ENCODE measurements at places on chromosomes 1 and 21.

DNA sequence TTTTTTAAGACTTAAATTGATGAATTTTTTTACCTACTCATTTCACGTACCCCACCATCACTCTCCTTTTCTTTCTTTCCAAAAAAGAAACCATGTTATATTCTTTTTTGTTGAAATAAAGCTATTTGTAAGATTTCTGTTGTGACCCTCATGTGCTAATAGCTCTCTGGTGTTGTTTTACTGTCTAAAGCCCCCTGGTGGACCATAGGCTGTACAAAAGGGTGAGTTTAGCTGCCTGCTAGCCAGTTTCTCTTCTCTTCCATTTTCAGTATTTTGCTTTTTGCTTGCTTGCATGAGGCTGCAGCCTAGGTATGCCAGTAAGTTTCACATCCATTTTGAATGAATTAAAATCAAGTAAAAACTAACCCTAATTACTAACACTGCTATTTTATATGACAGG is 15.6 kb upstream of the VAMP3 start:
- DNase-seq, result no peak

GRCh38 chr1:221782477-221782876 is 40.6 kb upstream of the DUSP10 start:
- DNase-seq, result no peak

- DNase-seq, result no peak
These were observed 18.0 kb downstream of the LSS start for GRCh38 chr21:46210378-46211136.

DNA sequence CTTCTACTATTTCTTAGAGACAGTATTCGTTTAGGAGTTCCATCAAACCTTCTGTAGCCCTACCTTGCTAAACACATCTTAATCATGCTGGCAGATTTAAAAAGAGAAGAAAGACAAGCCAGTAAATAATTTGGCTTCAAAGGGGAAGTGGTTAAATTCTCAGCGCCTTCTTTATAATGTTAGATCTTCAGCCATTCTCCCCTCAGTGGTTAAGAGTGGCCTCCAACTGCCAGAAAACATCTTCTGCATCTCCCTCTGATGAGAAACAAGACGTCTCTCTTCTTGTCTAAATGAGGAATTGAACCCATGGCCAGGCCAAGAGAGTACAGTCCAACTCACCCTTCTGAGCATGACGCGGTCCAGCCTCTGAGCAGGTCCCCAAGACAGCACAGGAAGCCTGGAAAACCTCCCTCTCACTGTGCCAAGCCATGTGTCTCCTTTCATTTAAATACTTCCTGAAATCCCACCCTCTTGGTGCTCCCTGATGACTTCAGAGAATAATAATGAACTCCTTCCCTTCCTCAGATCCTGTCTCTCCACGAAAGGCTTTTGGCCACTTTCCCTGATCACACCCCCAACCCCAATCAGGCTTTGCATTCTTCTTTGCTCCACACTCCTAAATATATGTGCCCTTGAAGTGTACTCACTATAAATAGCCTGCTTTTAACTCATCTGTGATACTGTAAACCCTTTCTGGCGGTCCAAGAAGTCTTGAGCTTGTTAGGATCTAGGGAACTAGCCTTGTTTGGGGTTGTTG is 16.4 kb upstream of the LRRC52 start:
- DNase-seq, result no peak

GRCh38 chr1:177596485-177596884 is 373.4 kb downstream of the SEC16B start:
- no peak for DNase-seq

DNA sequence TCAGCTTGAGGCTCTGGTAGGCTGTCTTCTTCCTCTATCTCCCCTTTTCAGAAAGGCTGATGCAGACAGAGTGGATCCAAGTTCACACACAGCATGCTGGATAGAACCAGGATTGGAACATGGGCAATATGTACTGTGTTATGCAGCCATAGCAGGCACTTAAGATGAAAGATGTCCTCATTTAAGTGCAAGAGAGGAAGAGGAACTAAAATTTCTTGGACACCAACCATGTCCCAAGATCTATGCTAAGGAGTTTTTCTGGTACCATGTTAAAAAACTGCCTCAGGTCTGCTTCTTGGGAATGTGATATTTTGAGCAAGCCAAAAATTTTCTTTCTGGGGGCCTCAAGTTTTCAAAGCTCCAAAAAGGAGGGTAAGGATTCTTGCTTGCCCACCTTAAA is 1.2 kb downstream of the SDHB start:
- DNase-seq, result no peak

DNA sequence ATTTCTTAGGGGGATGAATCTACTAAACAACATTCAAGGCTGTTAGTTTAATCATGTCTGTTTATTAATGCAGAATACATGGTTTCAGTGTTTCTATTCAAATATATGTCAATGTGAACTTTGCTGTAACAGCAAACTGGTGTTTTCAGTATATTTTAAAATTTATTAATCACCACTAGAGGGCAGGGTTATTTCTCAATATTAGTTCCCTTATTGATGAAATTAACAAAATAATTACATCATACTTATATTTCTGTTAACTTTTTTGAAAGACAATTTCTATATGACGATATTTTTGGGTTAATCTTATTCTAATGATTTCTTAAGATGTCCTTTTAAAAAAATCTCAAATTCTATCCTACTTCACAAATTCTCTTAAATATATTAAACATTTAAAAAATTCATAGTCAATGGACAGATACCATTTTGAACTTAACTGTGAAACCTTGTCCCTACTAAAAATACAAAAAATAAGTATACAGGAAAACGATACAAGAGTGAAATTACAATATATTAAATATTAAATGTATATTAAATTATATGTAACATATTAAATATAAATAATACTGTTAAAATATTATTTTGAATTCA is 1034.1 kb upstream of the PRMT6 start:
- no peak for DNase-seq

DNA sequence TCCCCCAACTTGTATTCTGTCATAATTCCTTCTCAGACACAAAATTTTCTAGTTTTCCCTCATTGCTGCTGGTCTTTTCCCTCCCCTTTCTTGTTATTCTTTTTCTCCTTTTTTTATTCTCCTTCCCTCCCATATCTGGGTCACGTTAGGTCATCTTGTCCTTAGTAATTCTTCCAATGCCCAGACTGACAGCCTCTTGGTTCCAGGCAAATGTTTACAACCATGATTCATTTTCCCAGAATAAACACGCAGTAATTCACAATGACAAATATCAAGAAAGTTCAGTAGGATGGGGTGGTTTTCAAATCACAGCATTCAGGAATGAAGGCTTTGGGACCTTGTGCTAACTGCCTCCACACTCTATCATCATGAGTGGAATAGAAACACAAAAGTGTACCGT is 25.2 kb downstream of the NHLH2 start:
- DNase-seq, result no peak

DNA sequence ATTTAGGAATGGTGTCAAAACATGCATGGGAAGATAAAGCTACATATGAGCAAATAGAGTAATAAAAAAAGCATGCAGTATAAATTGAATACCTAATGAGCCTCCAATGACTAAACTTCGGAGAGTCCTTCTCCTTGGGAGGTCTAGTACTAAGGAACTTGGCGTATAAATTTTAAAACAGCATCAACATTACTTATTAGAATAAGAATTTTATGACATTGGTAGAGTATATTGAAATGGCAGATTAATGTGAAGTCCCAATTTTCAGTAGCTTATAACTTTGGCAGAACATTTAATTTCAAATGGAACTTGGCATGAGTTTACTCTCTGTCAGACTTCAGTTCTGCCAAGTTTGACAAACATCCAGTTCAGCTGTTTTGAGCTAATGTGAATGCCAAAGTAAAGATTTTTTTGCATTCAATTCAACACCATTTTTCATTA is 104.7 kb upstream of the RGS18 start:
- DNase-seq, result no peak

DNA sequence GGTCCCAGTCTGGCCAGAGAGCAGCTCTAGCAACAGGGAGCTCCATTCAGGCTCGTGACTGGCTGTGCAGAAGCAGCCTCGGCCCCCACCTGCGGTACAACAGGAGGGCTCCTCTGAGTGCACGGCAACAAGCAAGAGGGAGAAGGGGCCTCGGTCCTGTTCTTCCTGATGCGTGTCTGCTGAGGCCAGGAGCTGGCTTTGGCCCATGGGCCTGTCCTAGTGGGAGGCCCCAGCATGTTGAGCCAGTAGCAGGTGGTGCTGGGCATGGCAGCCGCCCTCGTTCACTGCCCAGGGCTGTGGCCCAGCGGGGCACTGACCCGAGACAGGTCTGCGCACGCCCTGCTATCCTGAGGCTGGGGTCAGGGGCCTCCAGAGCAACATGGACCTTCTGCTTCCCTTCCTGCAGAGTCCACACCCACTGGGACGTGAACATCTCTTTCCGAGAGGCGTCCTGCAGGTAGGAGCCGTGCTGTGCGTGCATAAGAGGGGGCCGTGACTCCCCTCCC is 7.0 kb downstream of the SAMD11 start:
- DNase-seq, result no peak

DNA sequence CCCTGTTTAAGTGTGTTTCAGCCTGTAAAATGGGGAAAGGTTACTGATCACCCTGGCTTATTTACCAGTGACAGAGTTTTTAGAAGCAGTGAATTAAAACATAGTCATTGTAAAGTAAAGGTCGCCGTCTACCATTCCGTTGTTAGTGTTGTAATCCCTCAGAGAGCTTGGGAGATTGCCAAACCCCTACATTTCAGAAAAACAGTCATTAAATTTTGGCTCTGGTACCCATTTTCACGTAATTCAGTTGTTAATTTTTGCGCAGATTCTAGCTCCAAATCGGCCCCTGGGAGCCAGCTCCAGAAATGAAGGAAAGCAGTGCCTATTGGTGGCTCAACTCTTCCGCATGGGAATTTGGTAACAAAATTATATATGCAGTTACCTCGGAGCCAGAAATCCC is 127.7 kb upstream of the AJAP1 start:
- no peak for DNase-seq

DNA sequence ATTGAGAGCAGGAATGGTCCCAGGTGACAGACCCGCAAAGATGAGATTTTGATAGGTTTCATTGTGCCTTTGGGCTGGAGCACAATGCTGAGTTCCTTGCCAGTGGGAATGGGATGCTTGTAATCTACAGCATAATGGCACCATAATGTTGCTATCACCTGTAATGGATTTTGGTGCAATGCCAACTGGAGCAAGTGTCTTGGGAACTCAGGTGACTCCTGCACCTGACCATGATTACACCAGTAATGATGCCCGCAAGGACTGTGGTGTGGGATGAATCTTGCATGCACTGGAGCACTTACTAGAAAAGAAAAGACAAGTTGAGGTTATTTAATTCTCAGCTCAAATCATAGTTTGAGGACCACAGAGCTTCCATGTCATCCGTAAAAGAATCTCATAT is 96.7 kb downstream of the PTPRU start:
- DNase-seq, result no peak

DNA sequence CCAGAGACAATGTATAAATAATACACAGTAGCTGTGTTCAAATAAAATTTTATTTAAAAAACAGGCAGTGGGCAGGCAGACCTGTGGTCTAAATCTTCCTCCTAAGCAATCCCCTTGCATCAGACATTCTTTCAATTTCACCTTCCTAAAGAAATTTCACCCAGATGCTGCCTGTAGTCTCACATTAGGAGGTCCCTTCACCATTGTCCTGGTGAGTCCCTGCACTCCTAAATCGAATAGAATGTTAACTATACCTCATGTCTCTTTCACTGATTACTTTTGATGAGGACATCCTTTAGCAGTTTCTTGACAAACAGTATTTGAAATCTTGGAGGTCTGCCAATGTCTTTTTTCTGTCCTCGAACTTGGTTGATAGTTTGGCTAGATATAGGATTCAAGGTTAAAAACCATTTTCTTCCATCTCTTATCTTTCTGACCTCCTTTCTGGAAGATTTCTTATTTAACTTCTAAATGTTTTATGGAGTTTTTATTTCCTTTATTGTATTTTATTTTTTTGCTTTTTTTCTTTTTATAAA is 77.5 kb downstream of the LPGAT1 start:
- DNase-seq, result no peak

DNA sequence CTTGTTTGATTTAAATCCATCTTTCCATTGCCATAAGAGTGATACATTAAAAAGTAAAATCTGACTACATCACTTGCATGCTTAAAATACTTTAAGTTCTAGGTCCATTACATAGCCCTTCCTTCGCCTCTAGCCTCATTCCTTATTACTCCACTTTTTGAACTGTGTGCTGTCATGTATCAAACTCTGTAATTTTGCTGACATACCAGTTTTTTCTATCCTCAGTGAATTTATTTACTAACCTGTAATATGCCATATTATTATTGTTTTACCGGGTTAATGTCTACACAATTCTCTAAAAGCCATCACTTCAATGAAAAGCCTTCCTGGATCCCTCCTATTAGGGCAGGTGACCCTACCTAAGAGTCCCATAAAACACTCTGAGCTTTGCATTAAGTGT is 4.9 kb upstream of the SPRR2G start:
- DNase-seq, result no peak

- no peak for DNase-seq
These were observed 68.0 kb downstream of the UCK2 start for GRCh38 chr1:165895451-165895871.

DNA sequence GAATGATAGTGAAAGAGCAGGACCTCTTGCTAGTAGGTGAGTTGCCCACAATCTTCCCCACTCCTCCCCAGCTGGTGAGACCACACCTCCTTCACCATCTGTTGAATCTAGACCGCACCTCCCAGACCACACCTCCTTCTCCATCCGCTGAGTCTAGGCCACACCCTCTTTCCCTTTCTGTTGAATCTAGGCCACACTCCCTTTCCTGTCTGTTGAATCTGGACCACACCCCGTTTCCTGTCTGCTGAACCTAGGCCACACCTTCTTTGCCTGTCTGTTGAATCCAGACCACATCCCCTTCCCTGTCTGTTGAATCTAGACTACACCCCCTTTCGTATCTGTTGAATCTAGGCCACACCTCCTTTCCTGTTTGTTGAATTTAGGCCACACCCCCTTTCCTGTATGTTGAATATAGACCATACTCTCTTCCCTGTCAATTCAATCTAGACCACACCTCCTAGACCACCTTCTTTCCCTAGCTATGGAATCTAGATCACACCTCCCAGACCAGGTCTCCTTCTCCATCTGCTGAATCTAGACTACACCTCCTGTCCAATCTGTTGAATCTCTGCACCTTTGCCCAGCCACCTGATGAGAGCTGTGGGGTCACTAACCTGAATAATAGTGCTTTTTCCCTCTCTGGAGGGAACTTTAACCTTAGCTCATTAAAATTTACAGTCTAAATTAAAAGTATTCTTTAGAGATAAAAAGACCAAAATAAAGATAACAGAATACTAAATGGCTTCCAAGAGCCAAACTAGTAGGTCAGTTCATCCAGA is 116.3 kb downstream of the DAB1 start:
- DNase-seq, result no peak

GRCh38 chr1:74933500-74933899 is 200.5 kb downstream of the TYW3 start:
- no peak for DNase-seq
